ENCODE measurements at places on chromosomes 7 and 10.

- DNase-seq = no peak
Observed at GRCh38 chr7:81155654-81156373, 237.0 kb upstream of the SEMA3C start.

DNA sequence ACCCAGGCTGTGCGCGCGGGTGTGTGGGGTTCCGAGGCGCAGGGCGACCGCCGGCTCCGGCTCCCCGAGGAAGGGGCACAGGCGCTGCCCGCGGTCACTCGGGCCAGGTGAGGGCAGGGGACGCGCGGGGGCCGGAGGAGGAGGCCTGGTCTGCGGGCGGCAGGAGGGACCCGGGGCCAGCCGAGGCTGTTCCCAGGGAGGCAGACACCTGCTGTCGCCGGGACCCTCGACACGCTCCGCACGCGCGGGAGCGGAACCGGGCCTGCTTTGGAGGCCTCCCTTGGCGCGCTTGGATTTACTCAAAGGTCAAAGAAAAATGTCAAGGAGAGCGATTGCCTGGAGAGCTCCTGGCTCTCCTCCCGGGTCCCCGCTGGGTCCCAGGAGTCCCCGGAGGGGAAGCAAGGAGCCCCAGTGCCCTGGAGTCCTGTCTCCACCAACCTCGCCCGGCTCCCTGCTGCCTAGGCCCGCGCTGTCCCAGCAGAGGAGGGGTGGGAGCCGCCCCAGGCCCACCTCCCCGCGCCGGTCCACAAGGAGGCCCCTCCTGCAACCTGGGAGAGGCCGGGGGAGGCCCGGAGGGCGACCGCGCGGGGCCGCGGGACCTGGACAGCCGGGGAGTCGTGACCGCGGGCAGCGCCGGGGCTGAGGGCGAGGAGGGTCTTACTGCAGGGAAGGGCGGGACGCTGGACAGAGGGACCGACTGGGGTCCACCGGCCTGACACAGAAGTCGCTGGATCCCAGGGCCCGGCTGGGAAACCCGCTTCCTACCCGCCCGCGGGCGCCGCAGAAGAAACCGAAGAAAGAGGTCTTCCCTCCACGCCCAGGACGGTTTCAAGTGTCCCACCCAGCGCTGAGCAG is 348.9 kb downstream of the DNAJB6 start:
- DNase-seq = no peak

DNA sequence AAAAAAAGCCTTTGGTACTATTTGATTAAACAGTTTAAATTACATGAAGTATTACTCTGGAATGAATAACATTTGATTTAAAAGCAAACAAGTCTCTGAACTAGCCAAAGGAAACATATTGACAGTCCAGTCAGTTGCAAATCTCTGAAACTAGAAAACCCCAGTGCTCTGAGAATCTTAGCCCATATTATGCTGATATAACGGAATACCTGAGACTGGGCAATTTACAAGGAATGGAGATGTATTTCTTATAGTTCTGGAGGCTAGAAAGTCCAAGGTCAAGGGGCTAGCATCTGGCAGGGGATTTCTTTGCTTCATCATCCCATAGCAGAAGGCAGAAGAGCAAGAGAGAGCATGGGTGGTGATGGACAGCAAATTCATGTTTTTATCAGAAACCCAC is 21.7 kb upstream of the FKBP9 start:
- DNase-seq = no peak

GRCh38 chr10:58700591-58700990 is 187.9 kb downstream of the BICC1 start:
- no peak for DNase-seq

DNA sequence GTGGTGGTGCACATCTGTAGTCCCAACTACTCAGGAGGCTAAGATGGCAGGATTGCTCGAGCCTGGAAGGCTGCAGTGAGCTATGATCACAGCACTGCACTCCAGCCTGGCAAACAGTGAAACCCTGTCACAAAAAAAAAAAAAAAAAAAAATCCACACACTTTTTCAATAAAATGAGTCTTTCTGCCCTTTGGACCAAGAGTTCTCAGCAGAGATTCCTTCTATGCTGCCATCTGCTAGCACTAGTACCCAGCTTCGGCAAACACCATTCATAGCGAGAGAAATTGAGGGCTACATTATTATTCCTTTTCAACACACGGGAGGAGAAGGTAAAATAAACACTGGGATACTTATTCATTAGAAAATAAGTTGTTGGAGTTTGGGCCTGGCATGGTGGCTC is 43.4 kb upstream of the CCDC7 start:
- no peak for DNase-seq

- peak; percentile 14 for DNase-seq
Observed at GRCh38 chr10:118259288-118259906, 82.7 kb downstream of the FAM204A start.

GRCh38 chr10:125107166-125107949 is 53.0 kb downstream of the CTBP2 start:
- no peak for DNase-seq

GRCh38 chr10:11483201-11484148 is 128.0 kb downstream of the USP6NL start:
- DNase-seq = no peak

DNA sequence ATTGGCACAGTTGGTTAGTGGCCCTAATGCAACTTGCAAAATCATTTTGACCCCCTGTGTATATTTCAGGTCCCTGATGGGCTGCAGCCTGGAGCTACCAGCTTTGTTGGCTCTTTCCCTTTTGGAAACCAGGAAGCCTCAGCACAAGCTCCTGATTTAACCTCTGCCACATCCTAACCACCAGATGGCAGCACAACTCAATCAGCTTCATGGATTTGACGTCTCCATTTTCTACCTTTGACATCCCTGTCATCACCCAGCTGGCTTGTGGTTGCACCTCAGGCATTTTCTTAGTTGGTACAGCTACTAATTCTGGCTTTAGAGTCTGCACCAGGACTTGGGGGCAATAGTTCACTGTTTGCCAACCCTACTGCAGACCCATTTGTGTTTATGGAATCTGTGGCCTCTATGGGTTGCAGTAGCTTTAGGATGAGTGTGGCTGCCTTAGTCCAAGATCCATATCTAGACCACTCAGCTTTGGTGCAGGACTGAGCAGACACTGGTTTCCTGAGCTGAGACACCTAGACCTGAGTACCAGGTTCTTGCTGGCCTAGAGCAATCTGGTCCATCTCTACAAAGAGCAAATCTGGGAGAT is 456.2 kb downstream of the REEP3 start:
- peak; percentile 8 for DNase-seq

DNA sequence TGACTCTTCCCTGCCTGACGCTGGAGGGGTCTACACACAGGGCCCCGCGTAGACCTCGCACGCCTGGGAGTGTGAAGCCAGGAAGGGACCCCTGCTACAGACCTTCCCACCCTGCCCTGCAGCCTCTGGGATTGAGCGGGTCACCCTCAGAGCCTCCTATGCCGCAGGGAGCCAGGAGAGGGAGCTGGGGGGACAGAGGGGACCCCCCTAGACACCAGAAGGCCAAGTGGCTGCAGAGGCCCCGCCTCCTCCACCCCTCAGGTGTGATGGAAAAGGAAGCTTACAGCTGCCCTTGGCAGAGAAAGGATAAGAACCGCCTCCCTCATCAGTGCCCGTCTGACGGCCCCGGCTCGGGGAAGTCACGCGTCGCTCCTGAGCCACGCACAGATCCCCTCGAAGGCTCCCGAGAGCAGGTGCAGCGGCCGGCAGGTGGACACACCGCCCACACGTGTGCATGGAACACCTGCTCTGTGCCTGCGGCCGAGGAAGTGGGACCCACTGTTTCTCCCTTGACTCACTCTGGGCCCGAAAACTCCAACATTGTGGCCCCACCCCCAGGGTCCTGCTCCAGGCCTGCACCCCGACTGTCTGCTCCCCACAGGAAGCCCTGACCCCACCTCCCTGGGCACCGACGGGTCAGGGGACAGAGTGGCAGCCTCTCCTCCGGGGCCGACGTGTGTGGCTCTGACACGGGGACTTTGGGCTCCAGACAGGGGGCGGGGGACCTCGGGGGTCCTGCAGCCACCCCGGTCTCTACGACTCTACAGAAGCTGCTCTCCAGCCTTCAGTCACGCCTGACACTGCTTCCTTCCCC is 73.3 kb downstream of the MICALL2 start:
- no peak for DNase-seq

- DNase-seq = no peak
Observed at GRCh38 chr7:105934572-105935185, 28.4 kb upstream of the CDHR3 start.

GRCh38 chr7:127760436-127761031 is 108.5 kb downstream of the SND1 start:
- no peak for DNase-seq

DNA sequence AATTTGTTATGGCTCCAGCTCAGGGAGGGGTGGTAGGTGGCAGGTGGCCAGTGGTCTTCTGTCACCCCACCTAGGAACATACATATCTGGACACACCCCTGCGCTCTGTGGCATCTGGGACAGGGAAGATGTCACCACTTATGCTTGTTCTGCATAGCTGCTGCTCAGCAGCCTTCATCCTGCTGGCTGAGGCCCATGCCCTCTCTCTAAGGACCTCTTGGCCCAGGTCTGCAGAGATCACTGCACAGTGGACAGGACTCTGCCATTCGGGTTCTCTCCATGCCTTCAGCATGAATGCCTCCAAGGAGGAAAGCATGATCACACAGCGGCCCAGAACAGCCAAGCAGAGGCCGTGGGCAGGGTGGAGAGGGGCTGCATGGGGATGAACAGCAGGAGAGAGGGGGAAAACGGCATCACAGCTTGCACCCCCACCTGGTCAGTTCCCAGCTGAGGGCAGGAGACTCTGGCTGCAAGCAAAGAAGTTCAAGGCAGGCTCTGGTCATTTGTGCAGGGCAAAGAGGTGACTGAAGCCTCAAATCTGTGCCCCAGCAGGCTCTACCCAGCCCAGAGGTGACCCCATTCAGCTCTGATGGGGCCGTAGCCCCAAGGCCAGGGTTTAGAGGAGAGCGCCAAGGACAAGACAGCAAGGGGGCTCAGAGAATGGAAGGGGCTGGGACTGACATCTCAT is 47.8 kb upstream of the GDF10 start:
- DNase-seq = no peak

- no peak for DNase-seq
Observed at GRCh38 chr7:156560075-156560474, 80.5 kb upstream of the RNF32 start.

GRCh38 chr10:11715815-11716494 is 26.2 kb upstream of the ECHDC3 start:
- DNase-seq = no peak

GRCh38 chr10:11612021-11613001 is 861 bp upstream of the USP6NL start:
- DNase-seq = no peak

- no peak for DNase-seq
Observed at GRCh38 chr10:121880895-121881294, 46.9 kb downstream of the ATE1 start.

DNA sequence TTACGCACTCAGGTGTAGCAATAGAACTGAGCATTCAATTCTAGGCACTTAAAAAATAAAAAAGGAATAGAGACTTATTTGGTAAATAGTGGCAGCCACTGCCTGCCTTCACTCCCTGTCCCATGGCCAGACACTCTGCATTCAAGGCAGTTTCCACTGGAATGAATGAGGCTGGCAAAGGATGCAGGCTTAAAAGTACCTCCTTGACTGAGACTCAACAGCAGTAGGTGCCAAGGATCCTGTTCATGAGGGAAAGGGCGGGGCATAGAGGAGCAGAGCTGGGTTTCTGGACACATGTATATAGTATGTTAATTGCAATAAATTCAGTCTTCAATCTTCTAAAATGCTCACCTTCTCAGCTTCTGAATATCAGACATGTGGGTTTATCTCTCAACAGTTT is 242.6 kb downstream of the PHF14 start:
- DNase-seq = no peak

DNA sequence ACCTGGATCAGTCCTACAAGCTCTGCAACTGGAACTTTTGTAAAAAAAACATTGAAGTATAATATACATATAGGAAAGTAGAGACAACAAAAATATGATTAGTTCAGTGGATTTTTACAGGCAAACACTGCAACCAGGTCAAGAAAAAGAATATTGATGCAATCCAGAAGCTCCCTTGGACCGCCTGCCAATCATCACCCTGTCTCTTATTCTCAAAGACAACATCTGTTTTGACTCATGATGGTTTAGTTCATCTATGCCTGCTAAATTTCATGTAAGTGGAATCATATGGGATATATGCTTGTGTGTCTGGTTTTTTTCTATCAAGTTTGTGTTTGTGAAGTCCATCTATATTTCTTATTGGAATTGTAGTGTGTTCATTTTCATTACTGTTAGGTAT is 7.7 kb upstream of the HYCC1 start:
- DNase-seq = no peak

- no peak for DNase-seq
Observed at GRCh38 chr7:2824678-2825461, 19.2 kb downstream of the GNA12 start.

DNA sequence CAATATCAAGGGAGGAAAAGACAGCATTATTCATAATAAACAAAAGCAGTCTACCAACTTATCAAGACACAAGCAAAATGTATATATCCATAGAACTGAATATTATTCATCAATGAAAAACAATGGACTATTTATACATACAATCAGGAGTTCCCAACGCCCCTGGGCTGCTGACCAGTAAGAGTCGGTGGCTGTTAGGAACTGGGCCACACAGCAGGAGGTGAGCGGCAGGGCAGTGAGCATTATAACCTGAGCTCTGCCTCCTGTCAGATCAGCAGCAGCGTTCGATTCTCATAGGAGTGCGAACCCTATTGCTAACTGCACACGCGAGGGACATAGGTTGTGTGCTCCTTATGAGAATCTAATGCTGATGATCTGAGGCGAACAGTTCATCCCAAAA is 71.7 kb upstream of the GPR22 start:
- DNase-seq = no peak

- no peak for DNase-seq
Observed at GRCh38 chr10:28410420-28411135, 107.7 kb upstream of the MPP7 start.

DNA sequence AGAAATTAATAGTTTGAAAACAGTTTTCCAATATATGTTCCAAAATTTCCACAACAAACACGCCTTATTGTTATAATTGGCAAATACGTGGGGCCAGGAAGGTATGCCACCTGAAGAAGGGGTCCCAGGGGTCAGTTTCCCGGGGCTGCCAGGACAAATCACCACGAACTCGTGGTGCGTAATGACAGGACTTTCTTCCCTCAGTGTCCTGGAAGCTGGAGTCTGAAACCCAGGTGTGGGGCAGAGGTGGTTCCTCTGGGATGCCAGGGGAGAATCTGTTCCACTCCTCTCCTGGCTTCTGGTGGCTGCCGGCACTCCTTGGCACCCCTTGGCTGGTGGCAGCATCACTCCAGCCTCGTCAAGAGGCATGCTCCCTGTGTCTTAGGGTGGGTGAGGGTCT is 56.7 kb downstream of the CHST15 start:
- DNase-seq = no peak

Data from stimulated activated CD4-positive, alpha-beta T cell treated with anti-CD3 and anti-CD28 coated beads, Interleukin-15, amount 100 ng/mL, for 48 hours (primary cell).